CD14-positive monocyte (primary cell): ENCODE measurements at places on chromosomes 2 and 18.

DNA sequence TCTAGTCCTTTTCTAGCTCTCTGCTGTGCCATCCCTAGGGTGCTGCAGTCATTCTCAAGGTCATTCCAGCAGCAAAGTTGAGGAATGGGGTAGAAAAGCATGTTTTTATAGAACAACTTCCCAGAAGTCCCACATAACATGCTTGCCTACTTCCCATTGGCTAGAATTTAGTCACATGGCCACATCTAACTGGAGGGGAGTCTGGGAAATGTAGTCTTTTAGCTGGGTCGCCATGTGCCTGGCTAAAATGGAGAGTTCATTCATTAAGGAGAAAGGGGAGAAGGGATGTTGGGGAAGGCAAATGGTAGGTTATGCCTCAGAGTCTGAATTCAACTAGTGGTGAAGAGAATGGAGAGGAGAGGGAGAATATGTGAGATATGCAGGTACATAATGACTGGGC is 85.7 kb downstream of the SLC4A3 start:
- no peak for DNase-seq

DNA sequence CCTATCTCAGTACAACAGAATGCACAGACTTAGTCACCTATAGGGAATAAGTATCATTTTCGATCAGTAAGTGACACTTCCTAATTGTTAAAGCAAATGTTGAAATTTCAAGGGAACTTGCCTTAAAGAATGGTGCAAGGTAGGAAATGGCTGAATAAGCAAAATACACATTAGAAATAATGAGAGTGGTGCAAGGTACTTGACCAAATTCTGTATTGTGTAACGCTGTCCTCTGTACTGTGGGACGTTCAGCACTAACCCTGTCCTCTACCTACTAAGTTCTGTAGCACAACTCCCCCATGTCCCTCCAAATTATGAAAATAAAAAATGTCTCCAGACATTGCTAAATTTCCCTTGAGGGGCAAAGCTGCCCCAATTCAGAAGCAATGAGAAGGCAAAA is 19.4 kb downstream of the MMADHC start:
- peak; percentile 10 for DNase-seq

DNA sequence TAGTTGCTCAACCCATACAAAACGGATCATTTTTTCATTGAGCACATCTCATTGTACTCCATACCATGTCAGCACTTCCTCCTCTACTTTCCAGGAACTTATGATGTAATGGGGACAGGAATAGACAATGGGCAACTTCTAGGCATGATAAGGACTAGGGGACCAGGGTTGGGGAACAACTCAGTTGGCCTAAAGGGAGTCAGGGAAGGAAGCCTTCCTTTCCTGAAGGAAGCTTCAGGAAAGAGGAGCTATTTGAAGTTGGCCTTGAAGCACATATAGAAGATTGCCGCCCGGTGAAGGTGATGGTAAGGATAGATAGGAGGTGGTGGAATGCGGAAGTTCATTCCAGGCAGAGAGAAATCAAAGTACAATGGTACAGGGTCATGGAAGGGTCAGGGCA is 283.9 kb downstream of the SLC8A1 start:
- peak; percentile 21 for DNase-seq

DNA sequence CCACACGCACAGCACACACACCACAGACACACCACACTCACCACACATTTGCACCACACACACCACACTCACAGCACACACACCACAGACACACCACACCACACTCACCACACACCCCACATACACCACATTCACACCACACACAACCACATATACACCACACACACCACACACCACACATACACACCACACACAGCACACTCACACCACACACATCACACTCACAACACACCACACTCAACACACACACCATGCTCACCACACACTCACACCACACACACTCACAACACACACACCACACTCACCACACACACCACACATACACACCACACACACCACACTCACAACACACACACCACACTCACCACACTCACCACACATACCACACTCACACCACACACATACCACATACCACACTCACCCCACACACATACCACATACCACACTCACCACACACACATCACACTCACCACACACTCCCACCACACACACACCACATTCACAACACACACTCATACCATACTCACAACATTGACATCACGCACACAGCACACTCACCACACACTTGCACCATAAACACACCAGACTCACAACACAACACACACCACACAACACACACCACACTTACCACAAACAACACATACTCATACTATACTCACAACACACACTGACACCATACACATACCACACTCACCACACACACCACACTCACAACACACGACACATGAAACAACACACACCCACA is 60.0 kb downstream of the SDC1 start:
- DNase-seq: no peak

- peak; percentile 72 for DNase-seq
Measured at GRCh38 chr2:100580367-100581276, 17.8 kb downstream of the PDCL3 start.

- DNase-seq: no peak
Measured at GRCh38 chr2:96342085-96342484, 6.5 kb downstream of the NCAPH start.

DNA sequence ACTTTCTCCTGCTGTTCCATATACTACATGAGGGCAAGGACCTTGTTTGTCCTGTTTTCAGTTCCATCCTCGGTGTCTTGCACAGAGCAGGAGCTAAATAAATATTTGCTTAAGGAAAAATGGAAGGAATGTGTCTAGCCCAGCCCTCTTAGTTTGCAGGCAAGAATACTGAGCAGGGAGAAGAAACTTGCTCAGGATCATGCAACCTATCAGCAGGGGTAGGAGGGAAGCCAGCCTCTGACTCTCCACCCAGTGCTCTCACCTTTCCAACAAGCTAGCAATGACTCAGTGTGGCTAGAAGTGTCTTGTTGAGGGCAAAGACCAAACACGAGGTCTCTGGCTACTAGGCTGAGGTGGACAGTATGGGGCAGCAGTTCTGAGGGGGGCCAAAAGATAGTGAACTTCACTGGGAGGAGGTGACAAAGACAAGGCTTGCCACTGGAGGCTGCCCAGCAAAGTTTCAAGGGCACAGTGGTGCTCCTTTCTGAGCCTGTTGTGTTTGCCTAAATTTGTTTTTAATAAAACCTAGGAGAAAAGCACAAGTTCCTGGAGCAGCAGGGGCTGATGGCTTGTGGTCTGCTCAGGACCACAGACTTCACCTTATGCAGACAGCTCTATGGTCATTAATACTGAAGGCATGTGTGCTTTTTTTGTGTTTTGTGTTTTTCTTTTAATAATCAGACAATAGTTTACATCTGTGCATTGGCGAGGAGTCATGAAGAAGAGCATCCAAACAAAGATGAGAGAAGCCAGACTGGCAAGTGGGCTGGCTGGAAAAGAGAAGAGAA is 49.1 kb upstream of the CTAGE1 start:
- no peak for DNase-seq

- no peak for DNase-seq
Measured at GRCh38 chr18:12242658-12243260, 11.4 kb upstream of the CIDEA start.

DNA sequence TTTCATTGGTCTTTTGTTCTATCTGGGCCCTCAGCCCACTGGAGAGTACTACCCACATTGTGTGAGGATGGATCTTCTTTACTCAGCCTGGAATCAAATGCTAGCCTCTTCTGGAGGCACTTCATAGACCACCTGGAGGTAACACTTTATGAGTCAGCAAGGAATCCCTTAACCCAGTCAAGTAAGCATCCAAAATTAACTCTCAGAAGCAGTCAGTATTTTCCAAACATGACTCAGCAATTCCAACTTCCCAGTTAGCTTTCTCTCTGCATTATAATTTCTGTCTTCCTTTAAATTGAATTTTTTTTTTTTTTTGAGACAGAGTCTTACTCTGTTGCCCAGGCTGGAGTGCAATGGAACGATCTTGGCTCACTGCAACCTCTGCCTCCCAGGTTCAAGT is 142.7 kb downstream of the ACKR3 start:
- DNase-seq: peak; percentile 51

- DNase-seq: no peak
Measured at GRCh38 chr18:44823286-44823685, 142.6 kb downstream of the SETBP1 start.

GRCh38 chr18:30988440-30988839 is 54.1 kb downstream of the DSC3 start:
- no peak for DNase-seq

- peak; percentile 47 for DNase-seq
Measured at GRCh38 chr2:38075507-38076151, at the start of gene CYP1B1. Gene CYP1B1, minus strand, starts transcription at chr2:38076151. Its CDS starts 763 bp downstream, at chr2:38075388.

DNA sequence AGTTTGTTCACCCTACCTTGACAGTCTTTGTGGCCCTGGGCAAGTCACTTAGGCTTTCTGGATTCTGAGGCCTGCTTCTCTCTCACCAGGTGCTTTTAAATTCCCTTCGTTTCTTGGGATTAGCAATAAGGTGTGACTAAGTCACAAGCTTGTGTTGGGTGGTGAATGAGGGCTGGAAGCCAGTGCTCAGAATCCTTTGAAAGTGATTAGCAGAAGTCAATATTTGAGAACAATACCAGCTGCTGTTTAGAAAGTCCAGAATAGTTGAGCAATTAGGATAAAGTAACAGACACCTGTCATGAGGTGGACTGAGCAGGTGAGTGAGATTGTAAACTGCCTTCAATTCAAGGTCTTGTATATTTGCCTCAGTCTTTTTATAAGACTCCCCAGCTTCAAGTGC is 19.3 kb upstream of the MGAT5 start:
- no peak for DNase-seq

- DNase-seq: peak; percentile 3
Measured at GRCh38 chr2:226772389-226773179, 27.0 kb downstream of the IRS1 start.

- no peak for DNase-seq
Measured at GRCh38 chr2:169823996-169824372, 721 bp downstream of the METTL5 start.

DNA sequence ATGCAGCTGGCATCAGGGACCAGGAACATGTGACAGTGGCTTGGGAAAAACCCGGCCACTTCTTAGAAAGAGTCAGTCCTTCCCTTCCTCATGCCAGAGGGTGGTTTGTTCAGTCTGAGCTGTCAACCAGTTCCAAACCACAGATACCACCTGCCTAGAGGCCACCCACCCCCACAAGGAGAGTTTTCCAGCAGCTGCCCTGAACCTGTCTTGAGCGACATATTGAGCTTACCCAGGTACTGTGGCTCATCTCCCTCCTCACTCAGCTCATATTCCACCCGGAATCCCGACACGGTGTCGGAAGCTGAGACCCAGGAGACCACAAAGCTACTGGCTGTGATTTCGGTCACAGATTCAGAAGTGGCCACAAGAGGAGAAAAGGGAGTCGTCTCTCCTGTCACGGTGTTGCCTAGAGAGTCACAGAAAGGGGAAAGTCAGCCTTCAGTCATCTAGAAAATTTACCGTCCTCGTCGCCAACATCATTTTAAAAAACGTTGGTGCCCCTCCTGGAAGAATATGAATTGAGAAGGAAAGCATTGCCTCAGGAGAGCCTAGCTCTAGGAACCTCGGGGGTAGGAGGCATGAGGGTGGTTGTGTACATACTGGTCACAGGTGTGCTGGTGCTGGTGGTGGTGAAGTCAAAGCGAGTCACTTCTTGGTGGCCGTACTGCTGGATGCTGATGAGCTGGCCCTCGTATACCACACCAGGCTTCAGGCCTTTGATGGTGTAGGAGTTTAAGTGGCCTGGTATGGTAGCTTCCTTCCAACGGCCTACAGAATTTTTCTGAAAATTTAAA is 26.3 kb downstream of the FN1 start:
- no peak for DNase-seq

DNA sequence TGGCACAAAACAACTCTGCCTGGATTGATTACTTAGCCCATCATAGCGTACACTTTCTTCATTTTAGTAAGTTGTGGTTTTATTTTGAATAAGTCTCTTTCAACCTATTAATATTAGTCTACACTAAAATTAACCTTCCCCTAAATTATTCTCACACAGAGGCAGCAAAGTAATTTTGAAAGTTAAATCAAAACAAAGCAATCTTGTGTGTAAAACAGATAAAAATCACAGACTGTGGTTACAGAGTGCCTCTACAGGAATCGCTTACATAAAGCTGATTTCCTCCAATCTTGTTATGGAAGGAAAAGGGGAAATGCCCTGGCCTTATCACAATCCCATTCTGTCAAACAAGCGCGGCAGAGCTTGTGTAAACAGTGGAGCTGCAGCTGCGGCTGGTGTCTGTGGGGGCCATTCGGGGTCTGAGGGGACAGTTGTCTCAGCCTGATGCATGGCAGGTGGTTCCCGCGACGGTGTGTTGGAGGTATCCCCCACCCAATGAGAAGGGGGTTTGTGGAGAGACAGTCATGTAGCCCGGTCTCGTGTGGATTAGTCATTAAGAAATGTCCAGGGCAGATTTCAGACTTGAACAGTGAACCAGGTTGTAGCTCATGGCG is 42.1 kb downstream of the BCL2L11 start:
- peak; percentile 75 for DNase-seq

- DNase-seq: peak; percentile 98
Measured at GRCh38 chr2:215900203-215900611, 113.1 kb downstream of the MREG start.

DNA sequence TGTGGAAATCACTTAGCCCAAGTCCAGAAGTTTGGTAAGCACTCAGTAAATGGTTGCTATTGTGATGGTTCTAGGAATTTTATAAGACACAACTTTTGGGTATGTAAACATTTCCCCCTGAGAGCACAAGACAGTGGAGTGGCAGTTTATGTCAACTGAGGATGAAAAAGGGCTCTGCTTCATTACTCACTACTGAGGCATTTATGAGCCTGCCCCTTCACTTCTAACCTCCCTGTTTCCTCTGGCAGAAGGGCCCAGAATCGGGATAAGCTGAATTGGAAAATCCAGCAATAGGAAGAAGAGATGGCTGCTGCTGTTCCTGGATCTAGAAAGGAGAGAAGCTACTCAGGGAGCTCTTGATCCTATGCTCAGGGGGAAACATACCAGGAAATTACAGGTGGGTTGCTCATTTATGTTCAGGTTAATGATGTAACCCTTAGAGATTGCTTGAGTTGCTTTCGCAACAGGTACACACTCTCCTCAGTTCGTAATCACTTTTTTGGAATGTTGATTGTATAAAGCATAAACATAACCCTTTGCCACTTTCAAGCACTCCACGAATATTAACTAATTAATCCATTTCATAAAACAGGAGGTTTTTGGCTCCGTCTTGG is 46.3 kb downstream of the ADCYAP1 start:
- no peak for DNase-seq

DNA sequence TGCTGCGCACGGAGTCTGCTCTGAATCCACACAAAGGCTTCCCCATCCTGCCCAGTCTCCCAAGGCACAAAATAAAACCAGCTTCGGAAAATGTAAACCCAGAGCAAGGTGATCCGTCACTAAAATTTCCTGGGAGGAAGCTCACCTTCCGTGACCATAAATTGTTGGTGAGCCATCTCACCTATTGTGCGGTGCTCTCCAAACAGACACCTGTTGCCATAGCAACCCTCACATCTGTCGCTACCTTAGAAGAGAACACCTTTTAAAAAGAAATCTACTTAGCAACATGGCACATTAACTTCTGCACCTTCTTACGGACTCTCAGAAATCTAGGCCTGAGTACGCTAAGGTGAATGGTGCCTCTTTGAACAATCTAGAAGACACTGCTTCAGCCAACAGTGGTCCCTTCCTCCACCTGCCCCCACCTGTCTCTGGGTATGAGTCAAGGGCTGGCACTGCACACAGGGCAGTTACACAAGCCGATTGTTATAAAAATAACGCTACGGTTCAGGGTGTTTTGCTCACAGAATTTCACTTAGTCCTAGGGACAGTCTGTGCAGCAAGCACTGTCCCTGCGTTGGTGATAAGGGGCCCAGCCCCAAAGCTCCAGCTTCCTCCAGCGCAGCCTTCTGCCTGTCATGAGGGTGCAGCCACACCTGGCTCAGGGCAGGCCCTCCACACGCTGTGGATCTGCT is 114.9 kb upstream of the ID2 start:
- DNase-seq: no peak

- no peak for DNase-seq
Measured at GRCh38 chr2:177147093-177147694, 65.4 kb upstream of the HNRNPA3 start.
